Sigmoid colon (tissue), 7 donors: ENCODE measurements at places on chromosomes 5 and 9. TPM values are rescaled to one million over a fixed set of nuclear protein-coding genes. Genes with fewer than 3 reads are reported as not detected.

GRCh38 chr5:159096924-159097783 is 2.6 kb downstream of the EBF1 start:
- H3K27ac ChIP-seq = peak overlapping the region; percentile 73
- no peaks in the 10 kb centered on the region for H3K36me3 ChIP-seq
- peak overlapping the region; percentile 49 for H3K4me3 ChIP-seq
- H3K27me3 ChIP-seq = peaks cover 42% of the 10 kb centered on the region
- DNase-seq = no peak
- H3K4me1 ChIP-seq = no peaks in the 10 kb centered on the region

DNA sequence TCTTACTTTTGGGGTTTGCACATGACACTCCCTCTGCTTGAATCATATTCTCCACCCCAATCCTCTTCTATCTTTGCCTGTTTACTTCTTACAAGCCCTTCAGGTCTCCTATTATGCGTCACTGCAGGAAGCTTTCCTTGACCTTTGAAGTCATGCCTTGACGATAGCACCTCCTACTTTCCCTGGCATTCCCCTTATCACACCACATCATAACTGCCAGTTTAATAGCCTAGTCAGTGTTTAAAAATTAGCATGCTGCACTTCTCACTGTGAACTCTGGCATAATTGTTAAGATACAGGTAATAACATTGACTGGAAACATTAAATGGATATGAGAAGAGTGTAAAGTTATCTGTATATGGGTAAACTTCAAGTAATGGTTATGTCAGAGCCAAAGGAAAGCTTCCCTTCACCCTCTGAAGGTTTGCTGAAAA is 37.1 kb upstream of the CEP120 start:
- no peak overlapping the region for H3K4me3 ChIP-seq
- H3K27ac ChIP-seq = no peak overlapping the region

- H3K4me1 ChIP-seq = no peaks in the 10 kb centered on the region
- H3K27me3 ChIP-seq = no peaks in the 10 kb centered on the region
- no peak for DNase-seq
- H3K36me3 ChIP-seq = no peaks in the 10 kb centered on the region
These were observed 20.5 kb upstream of the NDFIP1 start for GRCh38 chr5:142087920-142088679.

GSN gene
- 2,059 TPM for total RNA-seq

CDH6 gene
- total RNA-seq = 1.6 TPM
